ENCODE measurements at places on chromosomes 7 and 10.

DNA sequence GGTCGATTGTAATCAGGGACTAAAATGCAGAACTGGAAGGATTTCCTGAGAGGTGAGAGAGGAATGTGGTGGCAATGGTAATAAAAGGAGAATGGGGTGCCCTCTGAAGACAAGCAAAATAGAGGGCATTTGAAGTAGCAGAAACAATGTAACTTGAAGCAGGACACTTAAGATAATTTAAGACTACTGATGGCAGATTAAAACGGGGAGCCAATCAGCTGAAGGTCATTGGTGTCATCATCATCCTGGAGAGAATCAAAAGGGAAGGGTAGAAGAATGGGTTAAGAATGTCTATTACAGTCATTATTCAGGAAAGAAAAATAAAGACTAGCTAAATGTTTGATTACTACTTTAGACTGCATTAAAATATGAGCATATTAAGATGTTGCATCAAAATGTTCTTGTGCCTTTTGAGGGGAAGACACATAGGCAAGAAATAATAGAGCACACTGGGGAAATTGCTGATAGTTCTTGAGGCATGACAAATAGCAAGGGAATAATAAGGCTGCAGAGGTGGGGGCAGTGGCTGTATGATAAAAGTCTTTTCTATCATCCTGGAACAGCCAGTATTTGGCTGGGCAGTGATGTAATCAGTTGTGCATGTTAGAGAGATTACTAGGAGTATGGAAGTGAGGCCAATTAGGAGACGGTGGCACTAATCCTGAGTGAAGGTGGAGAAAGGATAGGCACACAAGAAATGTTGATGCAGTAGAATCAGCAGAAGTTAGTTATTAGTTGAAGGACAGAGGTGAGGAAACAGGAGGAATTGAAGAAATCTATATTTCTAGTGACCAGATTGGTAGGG is 60.2 kb downstream of the CCDC71L start:
- DNase-seq: no peak

DNA sequence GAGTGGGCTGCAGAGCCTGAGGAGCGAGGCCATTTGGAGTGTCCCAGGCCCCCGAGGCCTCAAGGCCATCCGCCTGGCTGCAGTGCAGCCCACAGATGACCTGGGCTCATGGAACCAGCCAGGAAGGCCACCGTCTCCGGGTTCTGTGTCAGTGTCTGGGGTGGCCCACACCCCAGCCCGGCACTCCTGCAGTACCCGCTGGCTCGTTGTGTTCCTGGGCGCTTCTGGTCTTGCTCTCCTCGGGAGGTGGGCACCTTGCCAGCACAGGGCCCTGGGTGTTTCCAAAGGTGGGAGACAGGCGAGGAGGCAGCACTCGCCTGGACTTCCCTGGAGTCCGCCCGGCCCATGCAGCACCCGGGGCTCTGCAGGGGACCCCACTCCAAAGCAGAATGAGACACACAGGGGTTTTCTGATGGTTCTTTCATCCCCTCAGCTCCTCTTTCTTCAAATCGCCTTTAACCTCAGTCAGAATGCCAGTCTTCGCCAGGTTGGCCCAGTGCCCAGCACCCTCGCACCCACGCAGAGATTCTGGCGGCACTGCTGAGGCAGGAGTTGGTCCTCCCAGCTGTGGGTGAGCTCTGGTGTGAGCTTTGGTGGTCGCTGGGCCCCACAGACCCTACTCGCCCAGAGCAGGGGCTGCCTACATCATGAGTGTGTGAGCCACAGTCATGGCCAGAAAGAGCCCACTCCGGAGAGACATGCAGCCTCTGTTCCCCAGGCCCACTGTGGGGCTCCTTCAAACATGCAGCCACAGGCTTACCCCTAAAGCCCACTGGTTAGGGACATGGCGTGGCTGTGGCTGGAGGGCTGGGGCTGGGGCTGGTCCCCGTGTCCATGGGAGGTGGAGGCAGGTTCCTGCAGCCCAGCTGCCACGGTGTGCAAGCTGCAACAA is 155.7 kb downstream of the EBF3 start:
- no peak for DNase-seq

GRCh38 chr7:113873554-113874151 is 45.2 kb downstream of the PPP1R3A start:
- no peak for DNase-seq

DNA sequence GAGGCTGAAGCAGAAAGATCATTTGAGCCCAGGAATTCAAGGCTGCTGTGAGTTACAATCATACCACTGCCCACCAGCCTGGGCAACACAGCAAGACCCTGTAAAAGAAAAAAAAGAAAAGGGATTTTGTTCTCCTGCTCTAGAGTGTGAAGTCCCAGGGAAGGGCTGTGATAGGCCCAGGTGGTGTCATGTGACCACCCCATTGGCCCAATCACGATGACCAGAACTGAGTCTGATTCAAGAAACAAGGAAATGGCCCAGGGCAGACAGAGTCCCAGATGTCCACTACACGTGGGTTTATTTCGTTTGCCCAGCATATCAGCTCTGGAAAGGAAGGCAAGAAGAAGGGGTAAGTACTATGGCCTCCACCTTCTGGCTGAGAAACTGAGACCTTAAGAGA is 81.3 kb upstream of the CUX1 start:
- DNase-seq: no peak

GRCh38 chr10:127919418-127920271 is 12.7 kb downstream of the PTPRE start:
- DNase-seq: peak; percentile 74

- DNase-seq: no peak
Measured at GRCh38 chr7:106872763-106873162, 7.7 kb downstream of the PIK3CG start.

DNA sequence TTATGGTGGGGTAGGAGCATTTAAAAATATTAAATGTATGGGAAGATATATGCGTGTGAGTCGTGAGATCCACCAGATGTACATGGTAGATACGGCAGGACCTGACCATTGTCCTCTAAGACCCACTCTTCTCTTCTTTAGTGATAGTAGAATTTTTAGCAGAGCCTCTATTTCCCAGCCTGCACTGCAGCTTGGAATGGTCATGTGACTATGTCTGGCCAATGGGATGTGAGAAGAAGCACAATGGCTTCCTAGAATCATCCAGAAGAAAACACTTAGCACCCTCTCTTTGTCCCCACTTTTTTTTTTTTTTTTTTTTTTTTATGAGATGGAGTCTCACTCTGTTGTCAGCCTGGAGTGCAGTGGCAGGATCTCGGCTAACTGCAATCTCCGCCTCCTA is 86.6 kb upstream of the CYTH3 start:
- DNase-seq: no peak

- no peak for DNase-seq
Measured at GRCh38 chr10:131127138-131127589, 184.4 kb downstream of the TCERG1L start.

- DNase-seq: no peak
Measured at GRCh38 chr7:33428415-33428814, 299.1 kb downstream of the BBS9 start.

Measured in GF-D8 (cell line).